Activated CD8-positive, alpha-beta T cell treated with anti-CD3 and anti-CD28 coated beads for 36 hours (primary cell): ENCODE measurements at places on chromosomes 16 and 17.

DNA sequence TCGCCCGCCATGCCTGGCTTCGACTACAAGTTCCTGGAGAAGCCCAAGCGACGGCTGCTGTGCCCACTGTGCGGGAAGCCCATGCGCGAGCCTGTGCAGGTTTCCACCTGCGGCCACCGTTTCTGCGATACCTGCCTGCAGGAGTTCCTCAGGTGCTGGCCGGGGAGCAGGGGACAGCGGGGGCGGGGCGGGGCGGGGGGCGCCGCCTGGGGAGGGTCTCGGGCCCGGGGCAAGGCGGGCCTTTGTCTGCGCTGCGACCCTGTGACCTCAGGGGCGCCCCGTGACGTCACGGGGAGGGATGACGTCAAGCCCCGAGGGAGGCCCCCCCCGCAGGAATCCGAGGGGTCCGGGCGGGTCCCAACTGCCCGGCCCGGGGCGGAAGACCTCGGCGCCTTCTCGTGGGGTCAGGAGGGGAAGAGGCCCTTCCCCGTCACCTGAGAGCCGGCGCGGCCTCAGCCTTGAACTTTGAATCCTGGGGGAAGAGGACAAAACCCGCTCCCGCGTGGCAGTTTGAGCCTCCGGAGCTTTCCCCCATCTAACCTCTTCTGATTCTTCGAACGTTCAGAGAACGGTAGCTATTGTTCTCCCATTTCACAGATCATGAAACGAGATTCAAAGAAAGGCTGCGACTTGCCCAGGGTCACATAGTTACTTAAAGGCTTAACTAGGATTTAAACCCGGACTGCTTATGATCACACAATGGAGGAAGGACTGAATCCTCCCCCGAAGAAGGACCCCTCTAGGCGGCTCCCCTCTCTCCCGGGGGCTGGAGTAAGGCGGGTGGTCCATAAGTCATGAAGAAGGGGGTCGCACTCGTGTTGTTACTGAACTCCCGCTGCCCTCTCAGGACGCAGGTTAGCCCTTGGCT, 527 bp downstream of the TRAF4 start:
- DNase-seq = peak; percentile 76

DNA sequence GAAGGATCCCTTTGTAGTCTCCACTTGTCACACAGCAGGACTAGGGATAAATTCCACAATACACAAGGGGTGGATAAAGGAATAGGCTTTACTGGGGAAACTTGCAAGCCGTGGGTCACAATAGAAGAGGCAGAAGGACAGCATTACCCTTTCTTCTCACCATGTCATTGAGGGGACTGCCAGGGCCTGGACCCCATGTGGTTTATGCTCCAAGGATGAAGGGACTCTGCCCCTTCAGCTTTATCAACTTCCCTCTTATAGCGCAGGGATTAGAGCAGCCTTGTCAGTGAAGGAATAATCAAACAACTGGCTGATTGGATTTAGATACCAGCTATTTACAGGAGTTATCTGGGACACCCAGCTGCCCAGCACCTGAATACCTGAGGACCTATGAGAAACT, 89.8 kb downstream of the HS3ST2 start:
- no peak for DNase-seq

- DNase-seq = no peak
Measured at GRCh38 chr16:57752581-57753447, 17.2 kb downstream of the KATNB1 start.

DNA sequence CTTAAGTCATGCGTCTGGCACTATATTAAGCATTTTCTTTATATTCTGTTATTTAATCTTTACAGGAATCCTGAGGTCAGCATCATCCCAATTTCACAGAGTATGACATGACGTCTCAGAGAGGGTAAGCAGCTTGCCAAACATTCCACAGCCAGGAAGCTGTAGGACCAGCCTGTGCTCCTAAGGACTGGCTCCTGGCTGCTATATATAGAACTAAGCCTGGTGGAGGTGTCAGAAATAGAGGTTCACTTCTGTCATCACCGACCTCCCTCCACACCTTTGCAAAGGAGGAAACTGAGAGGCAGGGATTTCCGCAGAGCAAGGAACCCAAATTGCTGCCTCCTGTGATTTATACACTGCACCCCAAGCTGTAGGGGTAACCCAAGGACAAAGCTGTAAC, 37.9 kb upstream of the NDRG4 start:
- DNase-seq = no peak

- DNase-seq = no peak
Measured at GRCh38 chr17:70251706-70252105, 82.4 kb downstream of the KCNJ2 start.

GRCh38 chr17:6497496-6498221, 53.4 kb downstream of the PIMREG start:
- DNase-seq = no peak

DNA sequence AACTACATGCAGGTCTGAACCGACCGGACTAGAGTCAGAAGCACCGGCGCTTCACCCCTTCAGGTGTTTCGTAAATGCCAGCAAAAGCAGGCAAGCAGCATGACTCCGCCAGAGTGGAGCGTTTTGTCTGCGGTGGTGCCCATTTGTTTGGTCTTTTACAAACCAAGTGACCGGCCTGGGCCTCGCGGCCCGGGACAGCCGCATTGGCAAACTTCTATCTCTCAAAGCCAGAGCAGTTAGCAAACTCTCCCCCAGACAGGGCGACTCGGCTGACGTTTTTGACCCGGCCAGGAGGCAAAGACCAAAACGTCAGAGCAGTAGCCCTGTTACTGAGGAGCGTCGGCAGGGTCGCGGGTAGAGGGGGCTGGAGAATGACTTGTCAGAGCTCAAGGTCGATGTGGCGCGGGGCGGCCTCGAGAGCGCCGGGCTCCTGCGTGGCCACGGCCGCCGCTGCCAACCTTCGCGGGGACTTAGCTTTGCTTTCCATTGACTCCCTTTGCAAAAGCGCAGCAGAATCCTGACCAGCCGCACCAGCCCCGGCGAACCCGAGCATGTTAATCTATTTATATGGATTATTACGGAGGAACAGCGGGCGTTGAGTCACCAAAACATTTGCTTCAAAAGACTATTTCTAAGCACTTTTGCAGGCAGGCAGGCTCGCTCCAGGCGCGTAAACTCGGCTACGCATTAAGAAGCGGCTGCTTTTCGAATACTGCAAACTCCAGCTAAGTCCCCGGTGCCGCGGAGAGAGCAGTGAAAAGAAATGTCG, 763 bp upstream of the SOX9 start:
- no peak for DNase-seq

DNA sequence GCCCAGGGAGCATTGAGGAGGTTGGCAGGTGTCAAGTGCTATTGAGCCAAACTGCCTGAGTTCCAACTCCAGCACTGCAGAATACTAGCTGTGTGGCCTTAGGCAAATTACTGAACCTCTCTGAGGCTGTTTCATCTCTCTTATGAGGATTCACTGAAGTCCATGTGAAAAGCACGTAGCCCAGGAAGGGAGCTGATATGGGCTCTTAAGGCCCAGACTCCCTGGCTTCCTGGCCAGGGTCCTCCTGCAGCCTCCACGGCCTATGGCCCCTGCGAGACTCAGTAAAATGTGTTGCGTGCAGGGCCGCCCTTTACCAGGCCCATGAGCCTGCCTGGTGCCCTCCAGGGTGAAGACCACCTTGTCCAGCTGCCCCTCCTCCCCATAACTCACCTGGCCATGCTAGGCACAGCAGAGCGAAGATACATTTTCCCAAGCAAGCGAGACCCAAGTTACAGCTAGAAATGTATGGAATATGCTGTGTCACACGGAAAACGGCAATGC, 133.7 kb upstream of the TNRC6C start:
- DNase-seq = no peak

DNA sequence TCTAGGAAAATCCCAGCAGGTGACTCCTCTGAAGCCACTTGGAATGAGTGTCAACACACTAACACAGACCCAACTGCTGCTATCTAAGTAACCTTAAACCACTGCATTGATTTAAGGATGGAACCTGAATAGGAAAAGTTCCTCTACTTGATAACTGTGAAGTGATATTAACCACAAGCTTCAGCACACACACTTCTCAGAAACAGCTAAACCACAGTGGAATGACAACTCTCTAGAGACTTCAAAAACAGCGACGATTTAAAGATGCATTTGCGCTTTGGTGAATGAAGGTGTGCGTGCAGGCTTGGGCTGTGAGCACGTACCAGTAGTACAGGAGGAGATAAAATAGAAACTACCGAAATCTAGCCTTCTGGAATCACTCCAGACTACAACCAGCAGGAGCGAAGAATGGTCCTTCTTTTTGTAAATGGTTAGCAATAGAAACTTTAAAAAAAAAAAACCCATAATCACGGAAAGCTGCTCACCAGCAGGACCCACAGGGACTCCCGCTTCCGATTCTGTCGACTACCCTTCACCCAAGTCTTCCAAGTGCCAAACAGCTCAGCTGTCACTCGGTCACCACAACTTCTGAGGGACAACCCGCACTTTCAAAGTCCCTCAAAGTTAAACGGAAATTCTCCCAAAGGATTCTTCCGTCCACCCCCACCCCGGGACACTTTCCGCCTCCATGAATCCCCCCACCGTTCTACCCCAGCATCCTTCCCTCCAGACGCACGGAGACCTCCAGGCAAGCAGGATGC, 137.7 kb upstream of the CORO6 start:
- peak; percentile 74 for DNase-seq

GRCh38 chr16:84373907-84374489, 5.7 kb downstream of the ATP2C2 start:
- DNase-seq = peak; percentile 45

- no peak for DNase-seq
Measured at GRCh38 chr17:82835766-82836512, 3.9 kb downstream of the ZNF750 start.
